ENCODE measurements at places on chromosomes 4 and X. TPM values are rescaled to one million over a fixed set of nuclear protein-coding genes. Genes with fewer than 3 reads are reported as not detected.

Gene TEX13D
- not detected for total RNA-seq

Gene BDH2
- total RNA-seq = 68.1 TPM

Gene MXRA5
- total RNA-seq = 0.13 TPM

Gene CSN1S1
- total RNA-seq = not detected

Gene MTMR8
- not detected for total RNA-seq
